ENCODE measurements at places on chromosomes 7 and 10. TPM values are rescaled to one million over a fixed set of nuclear protein-coding genes. Genes with fewer than 3 reads are reported as not detected.

DNA sequence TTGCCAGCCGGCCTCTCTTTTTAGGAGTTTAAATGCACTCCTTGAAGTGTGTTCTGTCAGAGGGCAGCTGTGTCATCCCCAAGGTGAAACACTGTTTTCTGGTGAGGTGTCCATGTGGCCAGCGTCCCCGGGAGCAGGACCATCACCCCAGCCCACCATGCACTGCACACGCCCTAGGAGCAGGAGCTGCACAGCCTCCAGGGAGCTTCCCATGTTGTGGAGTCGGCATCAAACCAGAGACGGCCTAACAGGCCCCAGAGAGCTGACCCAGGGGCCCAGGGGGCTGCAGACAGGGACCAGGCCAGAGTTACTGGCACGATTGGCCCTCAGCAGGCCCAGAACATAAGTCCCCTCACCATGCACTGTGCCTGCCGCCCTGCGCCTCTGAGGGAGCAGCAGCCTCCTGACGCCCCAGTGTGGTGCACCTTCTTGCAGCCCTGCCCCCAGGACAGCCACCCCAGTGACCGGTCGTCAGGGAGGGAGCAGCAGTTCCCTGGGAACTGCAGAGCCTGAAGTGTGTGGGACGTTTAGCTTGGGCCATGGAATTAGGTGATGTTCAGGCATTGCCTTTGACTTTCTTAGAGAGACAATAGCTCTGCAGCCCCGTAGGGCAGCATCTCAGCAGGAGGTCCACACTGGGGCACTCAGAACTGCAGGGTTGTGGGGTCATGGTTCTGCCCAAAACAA, 97.9 kb downstream of the NKX6-2 start:
- DNase-seq = no peak

DNA sequence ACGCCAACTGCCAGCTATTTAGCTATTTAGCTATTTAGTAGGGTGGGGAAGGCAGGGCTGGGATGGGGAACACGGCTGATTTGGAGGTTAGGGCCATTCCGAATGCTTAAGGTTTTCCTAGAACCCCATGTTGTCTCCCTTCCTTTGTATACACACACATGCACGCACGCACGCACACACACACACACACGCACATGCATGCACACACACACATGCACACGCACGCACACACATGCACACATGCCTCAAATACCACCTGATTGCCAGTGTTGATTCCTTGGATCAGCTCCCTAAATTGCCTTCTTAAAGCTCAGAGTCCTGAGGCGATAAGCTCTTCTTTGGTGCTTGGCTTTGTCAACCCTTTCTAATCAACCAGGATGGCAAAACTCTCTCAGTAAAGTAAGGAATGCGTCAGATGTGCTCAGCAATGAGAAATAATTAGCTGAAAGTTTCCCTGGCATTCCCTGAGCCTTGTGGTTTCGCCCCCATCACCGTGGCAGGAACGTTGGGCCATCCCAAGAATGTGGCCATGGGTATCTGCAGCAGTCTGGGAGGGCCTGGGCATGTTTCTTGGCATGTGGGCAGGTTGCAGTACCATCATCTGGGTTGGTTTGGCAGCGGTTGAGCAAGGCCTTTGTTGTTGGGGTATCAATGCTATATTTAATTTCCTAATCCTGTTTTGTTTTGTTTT, 305.6 kb downstream of the LRMDA start:
- DNase-seq = no peak

GRCh38 chr7:117780832-117781231, 92.4 kb downstream of the CTTNBP2 start:
- no peak for DNase-seq

DNA sequence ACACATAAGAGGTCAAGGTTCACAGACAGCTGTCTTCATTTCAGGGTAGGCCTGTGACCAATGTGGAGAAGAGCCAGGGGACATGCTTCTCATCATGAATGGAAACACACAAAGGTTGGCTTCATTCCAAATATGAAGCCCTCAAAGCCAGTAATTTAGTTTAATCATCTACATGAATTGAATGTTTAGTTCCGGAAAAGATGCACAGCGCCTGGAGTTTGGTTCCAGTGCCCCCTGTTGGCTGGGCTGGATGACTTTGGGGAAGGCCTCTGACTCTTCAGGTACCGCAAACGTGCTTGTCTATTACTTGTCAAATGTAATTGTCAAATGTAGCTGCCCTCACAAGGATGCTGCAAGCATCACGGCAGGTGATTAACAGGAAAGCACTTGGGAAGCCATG, 130.7 kb downstream of the ADRA2A start:
- DNase-seq = no peak

DNA sequence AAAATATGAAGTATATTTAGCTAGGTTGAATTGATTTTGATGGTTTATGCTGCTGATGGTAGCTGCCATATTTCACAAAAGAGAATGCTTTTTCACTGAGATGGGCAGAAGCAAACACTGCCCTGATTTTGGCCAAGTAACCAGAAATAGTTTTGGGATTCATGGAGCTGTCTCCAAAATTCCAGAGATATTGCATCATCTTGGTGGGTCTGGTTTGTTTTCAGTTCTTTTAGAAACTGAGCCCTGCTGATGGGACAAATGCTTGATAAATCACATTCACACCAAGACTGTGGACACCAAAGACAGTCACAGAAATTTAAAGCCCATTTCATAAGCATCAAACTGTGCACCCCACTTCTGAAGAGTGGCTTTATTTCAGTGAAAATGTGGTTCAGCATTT, 140.5 kb downstream of the BICC1 start:
- DNase-seq = no peak

DNA sequence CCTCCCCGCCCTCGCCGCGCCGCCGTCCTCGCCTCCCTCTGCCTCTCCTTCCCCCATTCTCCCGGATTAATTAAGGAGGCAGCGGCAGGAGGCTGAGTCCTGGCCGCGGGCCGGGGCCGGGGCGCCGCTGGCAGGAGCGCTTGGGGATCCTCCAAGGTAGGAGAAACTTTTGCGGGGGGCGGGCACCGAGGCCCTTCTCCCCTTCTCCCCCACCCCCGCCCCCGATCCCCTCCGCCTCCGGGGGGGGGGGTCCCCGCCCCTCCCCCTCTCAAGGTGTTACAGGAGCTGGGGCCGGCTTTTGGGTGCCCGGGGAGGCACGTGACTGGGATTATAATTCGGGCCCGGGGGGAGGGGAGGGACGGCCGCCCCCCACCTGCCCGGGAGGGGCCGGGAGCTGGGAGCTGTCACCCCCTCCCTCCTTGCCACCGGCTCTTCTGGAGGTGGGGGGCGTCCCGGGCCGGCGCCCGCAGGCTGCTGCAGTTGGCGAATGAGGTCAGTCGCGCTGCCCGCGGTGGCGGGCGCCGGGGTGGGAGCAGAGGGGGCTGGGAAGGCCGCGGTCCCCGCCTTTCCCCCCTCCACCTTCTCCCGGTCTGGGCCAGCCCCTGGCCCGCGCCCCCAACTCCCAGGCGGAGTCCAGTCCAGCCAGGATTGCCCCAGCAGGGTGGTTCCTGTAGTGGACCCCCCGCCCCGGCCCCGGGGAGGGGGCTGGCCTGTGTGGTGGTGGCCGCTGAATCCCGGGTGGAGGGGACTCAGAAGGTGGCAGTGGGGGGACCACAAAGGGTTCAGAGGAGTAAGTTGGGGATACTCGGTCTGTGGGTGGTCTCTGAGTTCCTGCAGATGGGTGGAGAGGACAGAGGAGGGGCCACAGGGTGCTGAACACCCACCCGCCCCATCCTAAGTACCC, 567 bp downstream of the GTF2IRD1 start:
- no peak for DNase-seq

DNA sequence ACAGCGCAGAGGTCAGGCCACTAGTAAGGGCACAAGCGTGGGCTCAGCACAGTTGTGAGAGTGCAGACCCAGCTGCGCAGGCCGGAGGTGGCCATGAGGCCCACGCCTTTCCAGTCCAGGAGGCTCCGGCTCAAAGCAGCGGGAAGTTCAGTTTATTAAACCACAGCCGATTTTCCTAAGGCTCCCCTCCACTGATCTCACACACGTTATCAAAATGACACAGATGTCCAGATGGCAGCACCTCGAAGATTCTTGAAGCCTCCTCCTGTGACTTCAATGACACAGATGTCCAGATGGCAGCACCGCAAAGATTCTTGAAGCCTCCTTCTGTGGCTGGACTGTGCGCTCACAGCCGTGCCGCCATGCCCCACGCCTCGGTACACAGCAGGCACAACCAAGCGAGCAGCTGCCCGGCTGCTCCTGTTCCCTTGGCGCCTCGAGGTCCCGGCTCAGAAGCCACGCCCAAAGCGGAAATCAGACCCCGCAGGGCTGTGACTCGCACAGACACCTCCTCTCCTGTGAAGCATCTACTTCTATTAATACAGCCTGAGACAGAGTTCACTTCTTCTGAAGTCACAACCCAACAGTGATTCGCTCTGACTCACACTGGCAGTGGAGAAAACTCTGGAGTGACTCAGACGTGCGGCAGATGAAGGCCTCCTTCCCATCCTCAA, 122.7 kb downstream of the MAD1L1 start:
- peak; percentile 96 for DNase-seq

DNA sequence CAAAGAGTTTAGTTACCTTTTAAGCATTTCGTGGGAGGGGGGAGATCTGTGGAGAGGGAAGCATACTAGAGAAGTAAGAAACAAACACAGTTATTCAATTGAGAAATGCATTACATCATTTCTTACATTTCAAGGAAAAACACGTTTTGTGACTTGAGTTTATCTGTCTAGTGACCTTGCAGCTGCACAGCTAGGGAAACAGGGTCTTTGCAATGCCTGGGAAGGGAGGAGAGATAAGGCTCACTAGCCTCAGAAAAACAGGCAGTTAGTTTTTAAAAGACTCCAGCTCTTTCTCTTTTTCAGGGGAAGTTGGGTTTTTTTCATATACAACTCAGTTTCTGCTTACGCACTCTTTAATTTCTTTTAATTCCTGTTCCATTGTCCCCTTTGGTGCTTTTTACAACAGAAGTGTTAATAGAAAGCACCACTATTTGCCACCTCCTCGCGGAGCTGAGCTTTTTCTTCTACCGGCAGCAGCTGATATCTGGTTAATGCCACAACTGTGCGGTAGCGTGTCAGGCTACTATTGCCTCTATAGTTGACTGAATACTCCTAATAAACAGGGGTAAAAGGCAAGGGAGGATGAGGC, 5.6 kb downstream of the CYP3A43 start:
- DNase-seq = no peak

GRCh38 chr10:98636921-98637329, 190.2 kb upstream of the HPS1 start:
- DNase-seq = peak; percentile 52

DNA sequence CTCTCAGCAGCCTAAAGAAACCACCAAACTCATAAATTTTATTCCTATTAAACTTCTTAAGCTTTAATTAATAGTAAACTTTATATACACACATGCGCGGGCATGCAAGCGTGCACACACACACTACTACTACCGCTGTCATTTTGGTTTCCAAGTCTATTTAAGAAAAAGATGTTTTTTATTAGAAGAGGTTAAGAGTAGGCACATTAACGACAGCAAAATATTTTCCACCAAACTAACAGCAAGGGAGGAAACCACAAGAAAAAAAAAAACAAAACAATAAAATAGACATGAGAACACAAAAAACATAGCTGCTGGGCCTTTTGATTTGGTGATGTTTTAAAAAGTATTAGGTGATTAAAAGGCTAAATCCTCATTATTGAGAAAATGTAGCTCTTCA, 28.6 kb downstream of the RTKN2 start:
- DNase-seq = no peak

DNA sequence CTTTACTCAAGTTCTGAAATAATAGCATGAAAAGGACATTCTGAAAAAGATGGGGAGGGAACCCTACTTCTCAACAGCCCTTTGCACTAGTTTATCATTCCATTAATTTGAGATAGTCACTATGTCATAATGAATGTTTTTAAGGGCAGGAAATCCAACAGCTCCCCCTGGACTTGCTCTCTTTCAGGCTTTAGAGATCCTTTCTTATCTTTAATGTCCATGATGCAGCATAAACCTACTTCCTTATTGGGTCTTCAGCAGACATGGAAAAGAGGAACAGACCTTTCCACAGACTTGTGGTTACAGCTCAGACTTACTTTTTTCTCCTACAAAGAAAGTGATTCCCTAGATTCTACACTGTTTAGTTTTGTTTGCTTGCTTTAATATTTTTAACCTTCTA, 87.3 kb downstream of the IDE start:
- DNase-seq = no peak

- DNase-seq = no peak
Measured at GRCh38 chr10:73991884-73992245, 6.1 kb upstream of the VCL start.

- DNase-seq = no peak
Measured at GRCh38 chr7:8511855-8512254, 78.4 kb downstream of the NXPH1 start.

- DNase-seq = no peak
Measured at GRCh38 chr7:129010075-129010474, 44.8 kb downstream of the TNPO3 start.

- DNase-seq = no peak
Measured at GRCh38 chr7:47092336-47092735, 489.6 kb downstream of the TNS3 start.

GRCh38 chr7:102456327-102456726, 8.3 kb downstream of the ALKBH4 start:
- peak; percentile 86 for DNase-seq

DNA sequence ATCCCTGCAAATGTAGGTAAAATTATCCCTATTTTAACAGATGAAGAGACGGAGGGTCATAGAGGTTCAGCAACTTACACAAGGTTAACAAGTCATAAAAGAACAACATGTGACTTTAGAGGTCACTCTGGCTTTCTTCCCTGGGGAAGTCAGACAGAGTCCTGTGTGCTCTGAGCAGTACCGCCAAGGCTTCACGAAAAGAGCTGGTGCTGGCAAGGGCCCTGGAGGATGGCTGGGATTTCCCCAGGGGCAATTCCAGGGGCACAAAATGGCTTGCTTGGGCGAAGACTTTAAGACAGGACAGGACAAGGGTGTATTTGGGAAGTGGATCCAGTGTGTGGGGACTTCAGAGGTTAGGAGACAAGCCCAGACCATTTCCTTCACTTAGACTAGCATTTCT, 144.1 kb downstream of the PIP4K2A start:
- DNase-seq = no peak

Gene PLEKHS1
- not detected for total RNA-seq

Gene PDE6C
- total RNA-seq = not detected

Gene NFE2L3
- 25.4 TPM for total RNA-seq

Gene HGF
- total RNA-seq = not detected

Gene AS3MT
- total RNA-seq = 0.14 TPM

Gene SLC26A4
- total RNA-seq = 4.3 TPM

Gene NEUROD6
- not detected for total RNA-seq

Gene DENND11
- 12.5 TPM for total RNA-seq

Gene ACHE
- 0.27 TPM for total RNA-seq

Gene TDRD1
- not detected for total RNA-seq

Gene NEURL1
- not detected for total RNA-seq

Gene ASAH2
- total RNA-seq = 3.0 TPM

Gene CALML5
- not detected for total RNA-seq

Measured in HT1080 (cell line).